Nephron progenitor cell (in vitro differentiated cells): ENCODE measurements at places on chromosomes 4 and X.

- DNase-seq = no peak
These were observed 514.2 kb upstream of the DIPK2B start for GRCh38 chrX:45714866-45715265.

GRCh38 chr4:159757499-159757898, 654.6 kb downstream of the RAPGEF2 start:
- DNase-seq = no peak

DNA sequence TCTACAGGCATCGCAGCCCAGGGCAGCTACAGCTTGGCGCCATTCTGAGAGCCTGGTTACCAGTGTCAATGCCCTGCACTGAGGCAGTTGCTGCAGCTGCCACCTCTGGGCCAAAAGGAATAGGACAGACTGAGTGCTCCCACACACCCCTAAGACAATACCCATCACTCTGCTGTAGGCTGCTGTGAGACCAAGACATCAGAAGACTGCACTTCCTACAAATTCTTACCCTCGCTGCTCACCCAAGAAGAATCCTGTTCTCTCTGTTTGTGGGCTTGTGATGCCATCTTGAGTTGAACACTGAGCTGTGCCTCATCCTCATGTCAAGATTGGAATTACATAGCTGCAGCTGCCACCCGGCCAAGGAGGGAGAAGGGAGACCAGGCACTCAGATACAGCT, 1847.0 kb upstream of the PCDH10 start:
- no peak for DNase-seq

DNA sequence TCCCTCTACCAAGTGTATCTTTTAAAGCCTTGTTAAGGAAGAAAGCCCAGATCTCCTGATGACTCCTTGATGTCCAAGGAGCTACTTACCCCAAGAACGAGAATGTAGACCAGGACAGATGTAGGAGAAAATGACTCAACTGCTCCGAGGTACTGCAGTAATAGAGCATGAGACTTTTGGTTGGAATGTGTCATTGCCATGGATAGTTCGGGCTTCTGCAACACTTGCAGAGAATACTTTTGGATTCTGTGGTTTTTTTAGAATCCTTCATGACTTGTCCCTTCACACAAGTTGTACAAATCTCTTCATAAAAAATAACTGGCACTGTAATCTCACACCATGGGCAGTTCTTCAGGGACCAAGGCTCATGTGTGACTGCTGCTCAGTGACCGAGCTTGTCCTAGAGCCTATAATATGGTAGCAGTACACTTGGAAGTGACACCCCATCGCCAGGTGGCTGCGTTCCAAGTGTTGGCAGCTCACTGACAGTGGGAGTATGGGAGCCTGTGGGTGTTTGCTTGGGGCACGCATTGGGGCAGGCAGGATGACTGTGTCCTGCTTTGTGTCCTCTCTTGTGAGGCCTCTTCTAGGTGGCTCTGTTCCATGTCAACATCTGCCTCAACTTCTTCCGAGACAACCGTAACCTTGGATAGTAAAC, 87.9 kb upstream of the WDR1 start:
- no peak for DNase-seq

GRCh38 chr4:52059372-52059771, 8.3 kb downstream of the SPATA18 start:
- DNase-seq = no peak

GRCh38 chr4:98720871-98721480, 62.6 kb upstream of the TSPAN5 start:
- DNase-seq = no peak

GRCh38 chrX:110250847-110251246, 67.0 kb downstream of the AMMECR1 start:
- no peak for DNase-seq
